Aorta (tissue), 5 donors: ENCODE measurements at places on chromosomes 4 and X. TPM values are rescaled to one million over a fixed set of nuclear protein-coding genes. Genes with fewer than 3 reads are reported as not detected.

- peak overlapping the region; percentile 76 for H3K27ac ChIP-seq
- no peaks in the 10 kb centered on the region for H3K36me3 ChIP-seq
- H3K4me3 ChIP-seq, result no peak overlapping the region
- DNase-seq, result no peak
Measured at GRCh38 chr4:107997794-107998193, 8.1 kb downstream of the HADH start.

- no peak for DNase-seq
- H3K4me1 ChIP-seq, result no peaks in the 10 kb centered on the region
- no peaks in the 10 kb centered on the region for H3K27me3 ChIP-seq
- H3K4me3 ChIP-seq, result no peak overlapping the region
Measured at GRCh38 chr4:142262956-142263355, 583.1 kb downstream of the INPP4B start.

GRCh38 chr4:124863040-124863545, 150.6 kb upstream of the ANKRD50 start:
- no peaks in the 10 kb centered on the region for H3K4me1 ChIP-seq
- H3K4me3 ChIP-seq, result no peak overlapping the region
- H3K27me3 ChIP-seq, result no peaks in the 10 kb centered on the region
- DNase-seq, result no peak
- H3K27ac ChIP-seq, result no peak overlapping the region
- H3K36me3 ChIP-seq, result no peaks in the 10 kb centered on the region

- no peaks in the 10 kb centered on the region for H3K27me3 ChIP-seq
- H3K27ac ChIP-seq, result no peak overlapping the region
- H3K4me1 ChIP-seq, result no peaks in the 10 kb centered on the region
- no peak overlapping the region for H3K4me3 ChIP-seq
Measured at GRCh38 chr4:33349376-33349775, 2629.2 kb downstream of the PCDH7 start.

ABCG2 gene
- 3.7 TPM for total RNA-seq

DNA sequence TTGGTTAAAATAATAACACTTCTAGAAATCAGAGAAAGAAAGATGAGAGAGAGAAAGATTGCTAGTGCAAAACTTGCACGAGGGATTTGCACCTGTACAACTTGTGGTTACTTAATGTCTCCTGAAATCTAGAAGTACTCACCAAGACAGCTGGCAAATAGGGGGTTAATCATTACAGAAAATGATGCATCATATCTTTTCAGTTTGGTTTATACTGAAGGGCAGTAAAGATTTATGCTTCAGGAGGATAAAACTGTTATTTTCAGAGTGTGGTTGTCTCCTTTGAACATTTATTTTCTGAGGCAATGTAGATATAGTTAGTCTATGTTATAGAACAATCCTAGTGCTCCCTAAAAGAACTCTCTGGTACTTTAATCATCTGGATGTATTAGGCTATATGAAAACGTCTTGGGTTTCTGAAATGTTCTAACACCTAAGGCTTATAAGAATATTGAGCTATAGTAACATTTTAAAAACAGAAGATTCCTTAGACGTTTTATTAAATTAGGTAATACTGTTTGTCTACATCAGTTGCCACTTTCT, 13.3 kb downstream of the ATOH1 start:
- no peaks in the 10 kb centered on the region for H3K36me3 ChIP-seq
- H3K27me3 ChIP-seq, result no peaks in the 10 kb centered on the region
- no peaks in the 10 kb centered on the region for H3K4me1 ChIP-seq
- no peak overlapping the region for H3K4me3 ChIP-seq
- H3K27ac ChIP-seq, result no peak overlapping the region

DNA sequence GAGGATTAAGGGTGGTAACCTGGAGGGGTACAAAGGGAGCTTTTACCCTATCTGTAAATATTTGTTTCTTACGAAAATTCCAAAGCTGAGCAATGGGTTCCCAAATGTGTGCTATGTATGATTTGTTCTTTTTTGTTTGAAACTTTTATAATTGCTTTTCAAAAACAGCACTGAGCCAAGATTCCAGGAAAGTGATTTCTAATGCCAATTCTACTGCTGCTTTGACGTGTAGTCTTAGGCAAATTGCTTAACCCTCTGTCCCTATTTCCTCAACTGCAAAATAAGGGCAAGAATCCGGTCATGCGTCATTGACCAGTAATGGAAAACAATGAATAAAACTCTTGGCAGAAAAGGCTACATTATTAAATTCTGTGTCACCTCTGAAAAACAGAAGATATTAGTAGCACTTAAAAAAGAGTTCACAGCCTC, 454.7 kb downstream of the IL15 start:
- no peak overlapping the region for H3K4me3 ChIP-seq
- H3K36me3 ChIP-seq, result no peaks in the 10 kb centered on the region
- H3K4me1 ChIP-seq, result no peaks in the 10 kb centered on the region
- no peak for DNase-seq

SLC10A7 gene
- total RNA-seq, result 14.6 TPM

- H3K4me3 ChIP-seq, result peak within 1 kb of the TSS; percentile 57
- no peak within 1 kb of the TSS for H3K27ac ChIP-seq
- DNase-seq, result peak; percentile 84
- H3K36me3 ChIP-seq, result no peaks in the 10 kb centered on the region
- no peaks in the 10 kb centered on the region for H3K4me1 ChIP-seq
Measured at GRCh38 chr4:40629401-40630334, at the start of gene RBM47. RBM47 (minus strand) TSS chr4:40629864; CDS start chr4:40438893, 190,971 bp downstream.

- H3K36me3 ChIP-seq, result no peaks in the 10 kb centered on the region
- H3K4me1 ChIP-seq, result no peaks in the 10 kb centered on the region
- no peaks in the 10 kb centered on the region for H3K27me3 ChIP-seq
- DNase-seq, result no peak
- H3K4me3 ChIP-seq, result no peak overlapping the region
Measured at GRCh38 chrX:109797311-109797975, 64.4 kb upstream of the ACSL4 start.

DNA sequence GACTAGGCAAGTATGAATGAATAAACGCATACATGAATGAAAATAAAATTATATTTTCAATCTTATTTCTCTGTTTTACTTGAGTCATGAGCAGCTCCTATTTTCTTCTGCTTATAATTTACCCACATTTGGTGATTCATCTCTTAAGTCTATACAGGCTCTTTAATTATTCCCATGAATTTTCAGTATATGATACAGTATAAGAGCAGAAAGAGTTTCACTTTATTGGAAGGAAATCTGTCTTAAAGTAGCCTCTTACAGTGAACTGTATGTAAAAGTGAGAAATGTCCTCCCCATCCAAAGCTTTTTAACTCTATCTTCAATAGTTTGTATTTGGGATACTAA, 50.8 kb downstream of the TMEM165 start:
- no peak overlapping the region for H3K27ac ChIP-seq
- no peaks in the 10 kb centered on the region for H3K27me3 ChIP-seq
- no peaks in the 10 kb centered on the region for H3K4me1 ChIP-seq
- no peak overlapping the region for H3K4me3 ChIP-seq
- H3K36me3 ChIP-seq, result peaks cover 3% of the 10 kb centered on the region
- DNase-seq, result no peak

HMX1 gene
- total RNA-seq, result not detected

DNA sequence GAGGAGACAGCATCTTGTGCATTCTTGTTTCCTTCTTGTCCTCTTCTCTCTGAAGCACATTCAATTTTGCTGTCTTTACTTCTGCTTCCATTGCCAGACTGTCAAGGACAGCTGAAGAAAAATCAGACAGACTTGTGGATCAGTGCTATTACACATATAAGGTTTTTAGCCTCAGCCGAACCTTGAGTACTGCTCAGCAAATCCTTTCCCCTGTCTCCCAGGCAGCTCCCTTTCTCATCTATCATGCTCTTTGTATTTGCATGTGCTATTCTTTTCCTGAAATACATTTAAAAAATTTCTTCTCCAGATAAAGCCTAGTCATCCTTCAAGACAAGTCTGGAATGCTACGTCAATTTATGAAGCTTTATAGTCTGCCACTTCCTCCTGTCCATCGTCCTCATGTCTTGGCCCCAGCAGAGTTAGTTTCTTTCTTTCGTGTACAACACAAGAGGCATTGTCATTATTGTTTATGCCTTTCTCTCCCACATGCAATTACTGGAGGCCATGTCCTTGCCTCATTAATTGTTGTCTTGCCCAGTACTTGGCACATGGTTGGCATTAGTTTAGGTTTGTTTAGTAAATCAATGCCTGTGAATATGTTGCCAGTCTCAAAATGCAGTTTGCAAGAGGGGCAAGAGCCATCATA, 45.1 kb downstream of the ADGRL3 start:
- no peaks in the 10 kb centered on the region for H3K4me1 ChIP-seq
- H3K27me3 ChIP-seq, result no peaks in the 10 kb centered on the region
- no peak overlapping the region for H3K27ac ChIP-seq

GRCh38 chr4:151432654-151433053, 23.7 kb downstream of the FHIP1A start:
- no peak overlapping the region for H3K4me3 ChIP-seq
- no peaks in the 10 kb centered on the region for H3K27me3 ChIP-seq
- H3K4me1 ChIP-seq, result peaks cover 2% of the 10 kb centered on the region
- DNase-seq, result no peak
- H3K27ac ChIP-seq, result no peak overlapping the region

- no peaks in the 10 kb centered on the region for H3K27me3 ChIP-seq
- H3K27ac ChIP-seq, result no peak overlapping the region
- no peak for DNase-seq
- no peaks in the 10 kb centered on the region for H3K36me3 ChIP-seq
Measured at GRCh38 chr4:189117426-189117825, 823.2 kb upstream of the FRG1 start.

DNA sequence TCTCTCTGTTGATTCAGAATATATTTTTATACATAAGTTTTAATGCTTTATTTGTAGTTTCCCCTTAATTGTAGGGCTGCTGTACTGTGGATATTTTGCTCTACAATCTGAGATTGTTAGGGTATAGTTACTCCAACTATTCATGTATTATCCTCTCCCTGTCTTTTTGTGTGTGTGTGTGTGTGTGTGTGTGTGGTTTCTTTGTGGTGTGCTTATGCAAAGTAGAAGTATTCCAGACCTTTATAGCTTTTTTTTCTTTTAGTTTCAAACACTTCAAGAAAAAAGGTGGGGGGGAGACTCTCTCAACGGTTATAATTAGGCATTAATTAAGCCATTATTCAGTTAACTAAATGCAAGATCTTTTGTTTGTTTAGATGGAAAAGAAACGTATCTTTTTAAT, 6.7 kb downstream of the SMAD1 start:
- DNase-seq, result no peak
- H3K4me3 ChIP-seq, result no peak overlapping the region
- no peaks in the 10 kb centered on the region for H3K27me3 ChIP-seq
- peaks cover 2% of the 10 kb centered on the region for H3K4me1 ChIP-seq

SSX4B gene
- not detected for total RNA-seq

DNA sequence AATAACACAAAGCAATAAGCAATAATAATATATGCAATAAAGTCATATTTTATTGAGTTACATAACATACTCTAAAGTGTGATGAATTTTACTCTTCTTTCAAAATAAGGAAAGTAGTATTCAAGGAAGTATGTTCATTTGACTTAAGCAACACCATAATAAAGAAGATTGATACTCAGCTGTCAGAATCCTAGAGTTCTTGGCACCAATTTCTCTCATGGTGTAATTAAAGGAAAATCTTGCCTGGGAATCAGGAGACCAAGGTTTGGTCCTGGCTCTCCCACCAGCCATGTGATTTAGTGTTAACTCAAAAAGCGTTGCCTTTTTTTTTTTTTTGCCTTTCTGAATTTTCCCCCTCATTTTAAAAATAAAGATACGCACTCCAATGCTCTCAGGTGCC, 17.1 kb downstream of the MYOZ2 start:
- no peaks in the 10 kb centered on the region for H3K27me3 ChIP-seq
- H3K4me3 ChIP-seq, result no peak overlapping the region
- no peaks in the 10 kb centered on the region for H3K4me1 ChIP-seq
- no peak for DNase-seq
- no peak overlapping the region for H3K27ac ChIP-seq
- H3K36me3 ChIP-seq, result no peaks in the 10 kb centered on the region

PHF8 gene
- total RNA-seq, result 34.2 TPM

SUPT20HL2 gene
- total RNA-seq, result not detected

GRCh38 chr4:143359644-143360193, 23.0 kb downstream of the GAB1 start:
- no peak overlapping the region for H3K4me3 ChIP-seq
- DNase-seq, result no peak
- peak overlapping the region; percentile 94 for H3K27ac ChIP-seq
- no peaks in the 10 kb centered on the region for H3K36me3 ChIP-seq
- peaks cover 13% of the 10 kb centered on the region for H3K4me1 ChIP-seq

USP17L13 gene
- total RNA-seq, result not detected

PAGE5 gene
- total RNA-seq, result not detected

DNA sequence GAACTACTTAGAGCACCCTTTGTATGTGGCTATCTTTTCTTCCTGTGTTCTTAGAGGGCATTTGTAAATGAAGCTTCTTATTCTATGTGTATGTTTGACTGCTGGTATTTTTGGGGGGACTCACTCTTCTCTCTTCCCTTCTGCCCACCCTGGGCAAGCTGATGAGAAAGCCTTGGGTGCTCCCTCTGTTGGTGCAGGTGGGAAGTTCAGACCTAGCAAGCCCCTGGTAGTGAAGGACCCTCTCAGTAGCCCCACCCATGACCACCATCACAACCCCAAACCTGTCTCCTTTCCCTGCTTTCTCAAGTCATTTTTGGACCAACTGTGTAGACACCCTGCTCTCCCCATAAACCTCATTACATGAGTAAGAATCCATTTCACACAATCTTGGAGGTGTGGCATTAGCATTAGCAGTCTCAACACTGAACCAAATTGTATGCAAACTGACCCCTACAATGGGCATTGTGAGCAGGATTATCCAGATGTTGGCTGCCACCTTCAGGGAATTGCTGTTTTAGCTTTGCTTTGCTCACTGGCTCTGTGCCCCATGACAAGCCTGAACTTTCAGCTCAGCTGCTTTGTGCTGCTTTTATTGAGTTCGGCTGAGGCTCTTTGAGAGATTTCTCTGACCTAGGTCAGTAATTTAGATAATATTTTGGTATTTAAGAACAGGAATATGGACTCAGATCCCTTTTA, 27.9 kb downstream of the TRIM61 start:
- H3K36me3 ChIP-seq, result no peaks in the 10 kb centered on the region
- H3K27ac ChIP-seq, result no peak overlapping the region
- no peaks in the 10 kb centered on the region for H3K4me1 ChIP-seq
- DNase-seq, result no peak
- H3K4me3 ChIP-seq, result no peak overlapping the region
- H3K27me3 ChIP-seq, result no peaks in the 10 kb centered on the region

GRCh38 chrX:49659771-49660170, 36.0 kb downstream of the PAGE1 start:
- no peak overlapping the region for H3K27ac ChIP-seq
- no peak overlapping the region for H3K4me3 ChIP-seq
- no peaks in the 10 kb centered on the region for H3K36me3 ChIP-seq
- no peaks in the 10 kb centered on the region for H3K4me1 ChIP-seq
- no peaks in the 10 kb centered on the region for H3K27me3 ChIP-seq
- no peak for DNase-seq

DNA sequence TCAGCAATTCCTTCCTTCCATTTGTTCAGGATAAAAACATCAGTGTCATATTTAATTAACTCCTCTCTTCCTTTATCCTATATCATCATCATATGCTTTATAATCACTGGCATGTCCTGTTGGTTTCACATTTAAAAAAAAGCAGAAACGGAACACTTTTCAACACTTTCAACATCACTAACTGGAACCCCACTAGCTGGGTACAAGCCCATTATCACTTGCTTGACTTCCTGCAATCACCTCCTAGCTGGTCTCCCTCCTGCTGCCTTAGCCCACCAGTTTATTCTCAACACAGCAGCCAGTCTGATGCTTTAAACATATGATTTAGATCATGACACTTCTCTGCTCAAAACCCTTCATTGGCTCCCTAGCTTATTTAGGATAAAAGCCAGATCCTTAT, 116.4 kb upstream of the LSM6 start:
- DNase-seq, result no peak
- H3K36me3 ChIP-seq, result no peaks in the 10 kb centered on the region
- H3K4me1 ChIP-seq, result no peaks in the 10 kb centered on the region
- H3K27me3 ChIP-seq, result peaks cover 2% of the 10 kb centered on the region

GRCh38 chrX:138986866-138987265, 275.3 kb upstream of the FGF13 start:
- no peak overlapping the region for H3K27ac ChIP-seq
- DNase-seq, result no peak
- no peaks in the 10 kb centered on the region for H3K36me3 ChIP-seq

CT45A2 gene
- total RNA-seq, result not detected
